ENCODE measurements at places on chromosomes 4 and X.

DNA sequence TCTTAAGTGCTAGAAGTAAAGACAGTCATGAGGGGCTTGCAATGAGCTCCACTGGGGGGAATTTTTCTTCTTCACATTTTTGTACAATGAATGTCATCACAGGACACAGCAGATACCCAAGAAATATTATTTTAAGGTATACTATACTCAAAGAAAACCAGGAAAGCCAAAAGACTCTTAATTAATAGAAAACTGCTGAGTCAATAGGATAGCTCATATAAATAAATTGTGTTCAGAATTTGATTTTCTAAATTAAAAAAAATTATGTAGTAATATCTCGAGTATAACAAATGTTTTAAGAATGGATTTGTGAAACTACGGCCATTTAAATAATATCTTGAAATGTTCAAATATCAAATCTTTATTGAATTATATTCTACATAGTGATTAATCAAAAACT lies 25.7 kb upstream of the CXCL8 start:
- no peak for DNase-seq

DNA sequence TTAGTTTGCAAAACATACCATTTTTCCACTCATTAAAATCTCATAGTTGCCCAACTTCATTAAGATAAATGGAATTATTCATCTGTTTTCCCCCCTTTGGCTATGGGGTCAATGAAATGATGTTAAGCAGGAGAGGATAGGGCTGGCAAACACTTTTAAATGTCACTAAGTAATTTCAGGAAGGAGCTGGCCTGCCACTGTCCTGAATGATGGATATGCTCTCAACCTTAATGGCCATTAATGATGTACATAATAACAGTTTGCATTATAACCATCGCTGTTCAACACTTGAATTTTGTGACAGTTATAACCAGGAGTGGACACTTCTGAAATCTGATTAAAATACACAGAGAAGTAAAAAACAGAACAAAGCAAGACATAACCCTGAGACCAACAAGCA lies 77.2 kb downstream of the C4orf51 start:
- no peak for DNase-seq

DNA sequence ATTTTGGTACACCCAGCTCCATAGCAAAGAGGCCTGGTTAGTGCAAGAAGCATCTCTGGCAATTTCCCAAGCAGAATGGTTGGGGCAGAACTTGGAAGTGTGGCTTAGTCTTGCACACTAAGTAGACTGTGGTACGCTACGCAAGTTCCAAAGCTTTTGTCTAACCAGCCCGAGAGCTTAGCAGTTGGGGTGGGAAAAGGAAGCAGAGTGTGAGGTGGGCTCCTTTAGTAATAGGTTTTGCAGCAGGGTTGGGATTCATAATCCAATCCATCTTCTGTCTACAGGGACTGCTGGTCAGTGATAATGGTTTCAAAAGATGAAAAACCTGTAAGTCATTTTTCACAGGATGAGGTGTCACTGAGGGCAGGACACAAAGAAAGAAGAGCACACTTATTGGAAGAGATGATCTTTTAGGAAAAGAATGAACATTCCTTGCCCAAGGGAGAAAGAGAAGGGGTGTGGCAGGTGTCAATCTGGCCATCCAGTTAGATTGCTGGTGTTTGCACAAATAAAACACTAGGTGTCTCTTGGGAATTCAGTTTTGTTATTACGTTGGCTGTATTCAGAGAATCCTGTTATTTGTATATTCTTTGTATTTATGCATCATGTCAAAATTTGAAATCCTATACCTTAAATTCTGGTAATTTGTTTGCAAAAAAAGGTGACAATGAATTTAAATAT lies 244.3 kb downstream of the GPAT3 start:
- no peak for DNase-seq

GRCh38 chrX:29470030-29470429 lies 745.3 kb upstream of the MAGEB2 start:
- no peak for DNase-seq

GRCh38 chr4:128550060-128550459 lies 259.4 kb upstream of the JADE1 start:
- DNase-seq, result no peak

- no peak for DNase-seq
Measured at GRCh38 chrX:123291623-123292022, 107.5 kb downstream of the GRIA3 start.

DNA sequence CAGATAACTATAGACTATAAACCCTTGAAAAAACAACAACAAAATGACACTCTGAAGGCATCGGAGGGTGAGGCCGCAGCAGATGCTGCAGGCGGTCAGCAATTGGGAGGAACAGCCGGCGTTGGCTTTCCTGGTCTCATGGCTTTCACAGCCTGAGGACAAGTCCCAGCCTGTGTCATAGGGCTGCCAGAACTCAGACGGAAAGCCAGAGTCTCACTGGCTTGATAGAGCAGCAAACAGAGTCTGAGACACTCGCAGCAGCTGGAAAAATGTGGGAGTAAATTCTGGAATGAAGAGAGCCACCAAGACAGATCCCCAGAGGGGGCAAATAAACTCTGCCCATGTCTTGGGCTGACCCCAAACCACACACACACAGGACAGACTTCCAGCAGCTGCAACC lies 86.3 kb downstream of the PPP2R2C start:
- DNase-seq, result no peak

- DNase-seq, result no peak
Measured at GRCh38 chrX:153974726-153975286, 2.3 kb downstream of the TMEM187 start.

Data from breast epithelium (tissue), 4 donors.